ENCODE measurements at places on chromosomes 6 and 20.

GRCh38 chr20:40710603-40711002 is 21.6 kb upstream of the MAFB start:
- no peak for DNase-seq

DNA sequence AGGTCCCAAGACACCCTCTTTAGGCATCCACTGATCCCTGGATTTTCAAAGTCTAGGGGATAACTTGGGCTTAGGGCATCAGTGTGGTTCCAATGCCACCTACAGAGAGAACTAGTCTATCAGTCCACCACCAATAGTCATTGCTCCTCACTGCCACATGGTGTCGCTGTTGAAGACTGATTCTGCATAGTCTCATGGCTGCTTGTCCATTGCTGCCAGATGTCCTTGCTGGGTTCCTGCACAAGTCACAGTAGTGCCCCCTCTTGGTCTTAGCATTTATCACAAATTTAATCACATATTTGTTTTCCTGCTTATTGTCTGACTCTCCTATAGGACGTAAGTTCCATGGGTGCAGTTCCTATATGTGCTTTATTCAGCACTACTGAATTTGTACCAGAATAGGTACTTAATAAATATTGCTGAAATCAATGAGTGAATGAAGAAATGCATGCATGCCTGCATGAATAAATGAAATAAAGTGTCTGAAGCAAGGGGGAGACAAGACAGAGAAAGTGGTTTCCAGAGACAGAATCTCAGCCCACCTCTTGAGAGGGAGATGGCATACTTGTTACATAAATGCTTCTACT is 45.9 kb upstream of the RALY start:
- peak; percentile 29 for DNase-seq

DNA sequence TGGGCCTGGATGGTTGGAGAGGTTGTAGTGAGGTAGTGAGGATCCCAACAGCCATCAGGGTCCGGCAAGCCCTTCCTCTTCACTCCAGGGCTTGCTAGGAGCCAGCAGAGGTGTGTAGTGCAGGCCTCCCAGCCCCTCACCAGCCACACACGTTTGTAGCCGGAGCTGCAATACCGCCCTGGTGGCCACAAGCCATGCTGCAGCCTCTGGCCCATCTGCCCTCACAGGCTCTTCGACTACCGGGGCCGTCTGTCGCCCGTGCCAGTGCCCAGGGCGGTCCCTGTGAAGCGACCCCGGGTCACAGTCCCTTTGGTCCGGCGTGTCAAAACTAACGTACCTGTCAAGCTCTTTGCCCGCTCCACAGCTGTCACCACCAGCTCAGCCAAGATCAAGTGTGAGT is 36.4 kb downstream of the EIF2S2 start:
- DNase-seq = no peak

DNA sequence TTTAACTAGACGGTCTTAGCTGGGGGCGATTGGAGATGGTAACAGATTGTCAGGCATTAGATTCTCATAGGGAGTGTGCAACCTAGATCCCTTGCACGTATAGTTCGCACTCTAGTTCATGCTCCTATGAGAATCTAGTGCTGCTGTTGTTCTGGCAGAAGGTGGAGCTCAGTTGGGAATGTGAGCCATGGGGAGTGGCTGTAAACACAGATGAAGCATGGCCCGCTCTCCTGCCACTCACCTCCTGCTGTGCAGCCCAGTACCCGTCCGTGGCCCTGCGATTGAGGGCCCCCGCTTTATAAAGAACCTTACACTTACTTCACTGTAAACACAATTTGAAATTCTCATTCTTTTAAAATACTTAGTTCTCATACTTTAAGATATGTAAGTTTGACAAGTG is 339.4 kb downstream of the CDH26 start:
- no peak for DNase-seq

DNA sequence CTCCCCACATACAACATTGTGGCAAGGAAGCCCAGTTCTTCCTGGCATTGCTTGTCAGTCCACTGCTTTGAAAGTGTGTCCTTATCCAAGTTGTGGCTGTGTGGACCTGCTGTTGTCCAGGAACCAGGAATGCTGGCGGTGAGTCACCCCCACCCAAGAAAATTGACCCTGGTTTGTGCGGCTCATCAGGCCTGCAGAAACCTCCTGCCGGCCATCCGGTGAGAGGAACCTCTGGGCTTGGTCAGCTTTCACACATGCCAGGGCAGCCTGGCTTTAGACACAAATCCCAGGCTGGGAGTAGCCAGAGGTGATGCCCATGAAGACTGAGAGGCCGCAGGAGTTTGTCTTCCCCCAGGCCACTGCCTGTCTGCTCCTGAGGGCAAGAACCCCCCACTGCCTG is 223.6 kb downstream of the TTLL2 start:
- no peak for DNase-seq

DNA sequence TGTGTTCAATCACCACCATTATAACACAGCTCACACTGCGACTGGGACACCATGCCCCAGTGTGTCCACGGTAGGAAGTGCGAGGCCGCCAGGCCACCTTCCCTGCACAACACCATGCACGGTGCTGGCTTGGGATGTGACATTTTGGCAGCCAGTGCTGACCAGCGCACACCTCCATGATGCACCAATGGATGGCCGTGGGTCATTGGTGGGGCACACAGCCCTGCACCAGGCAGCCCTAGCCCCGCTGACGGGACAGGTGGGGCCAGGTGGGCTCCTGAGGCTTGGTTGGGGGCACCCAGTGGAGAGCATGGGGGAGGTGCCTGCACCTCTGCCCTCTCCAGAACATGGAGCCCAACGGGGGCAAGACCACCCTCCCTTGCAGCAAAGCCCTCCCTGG is 18.2 kb upstream of the FRMD1 start:
- DNase-seq = no peak

DNA sequence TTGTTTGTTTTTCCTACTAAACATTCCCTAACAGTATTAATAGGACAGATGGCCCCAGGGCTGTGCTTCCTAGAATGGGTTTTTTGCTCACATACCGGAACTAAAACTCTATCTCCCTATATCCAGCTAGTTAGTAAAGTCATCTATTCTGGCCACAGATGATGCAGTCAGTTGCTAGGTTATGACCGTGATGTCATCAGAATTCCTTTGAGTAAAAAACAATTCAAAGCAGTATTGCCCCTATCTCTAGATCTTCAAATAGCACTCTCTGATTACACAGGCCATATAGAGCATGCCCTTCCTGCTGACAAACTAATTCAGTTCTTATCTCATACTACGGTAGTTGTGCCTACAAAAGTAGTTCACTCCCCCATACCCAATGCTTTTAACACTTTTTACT is 17.9 kb upstream of the ZNF451 start:
- no peak for DNase-seq

GRCh38 chr6:37262446-37263026 is 4.6 kb upstream of the TMEM217 start:
- no peak for DNase-seq

DNA sequence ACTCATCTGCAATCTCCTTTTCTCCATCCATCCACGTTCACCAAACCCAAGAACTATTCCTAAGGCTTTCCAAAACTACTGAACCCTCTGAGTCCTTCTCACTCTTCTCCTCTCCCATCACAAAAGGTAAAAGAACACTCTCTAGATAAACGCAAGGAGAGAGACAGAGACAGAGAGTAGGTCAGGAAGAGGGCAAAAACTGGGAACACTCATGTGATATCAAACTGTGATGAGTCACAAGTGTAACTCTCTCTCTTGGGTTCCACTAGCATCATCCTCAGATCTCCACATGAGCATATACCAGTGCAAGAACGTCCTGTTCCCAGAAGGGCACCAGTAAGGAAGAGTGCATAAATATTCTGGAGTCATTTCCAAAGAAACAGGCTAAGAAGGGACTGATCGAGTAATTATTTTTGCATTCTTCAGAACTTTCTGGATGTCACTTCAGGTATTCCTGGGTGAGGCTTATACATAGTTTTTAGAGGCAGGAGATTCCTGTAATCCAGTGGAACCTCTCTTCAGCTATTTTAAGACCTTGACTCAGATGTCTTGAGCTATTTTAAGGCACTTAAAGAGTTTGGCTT is 47.3 kb upstream of the STXBP5 start:
- DNase-seq = no peak

GRCh38 chr6:166473886-166474571 is 91.3 kb upstream of the MPC1 start:
- DNase-seq = no peak

- no peak for DNase-seq
Observed at GRCh38 chr20:39524371-39524911, 562.3 kb downstream of the DHX35 start.

DNA sequence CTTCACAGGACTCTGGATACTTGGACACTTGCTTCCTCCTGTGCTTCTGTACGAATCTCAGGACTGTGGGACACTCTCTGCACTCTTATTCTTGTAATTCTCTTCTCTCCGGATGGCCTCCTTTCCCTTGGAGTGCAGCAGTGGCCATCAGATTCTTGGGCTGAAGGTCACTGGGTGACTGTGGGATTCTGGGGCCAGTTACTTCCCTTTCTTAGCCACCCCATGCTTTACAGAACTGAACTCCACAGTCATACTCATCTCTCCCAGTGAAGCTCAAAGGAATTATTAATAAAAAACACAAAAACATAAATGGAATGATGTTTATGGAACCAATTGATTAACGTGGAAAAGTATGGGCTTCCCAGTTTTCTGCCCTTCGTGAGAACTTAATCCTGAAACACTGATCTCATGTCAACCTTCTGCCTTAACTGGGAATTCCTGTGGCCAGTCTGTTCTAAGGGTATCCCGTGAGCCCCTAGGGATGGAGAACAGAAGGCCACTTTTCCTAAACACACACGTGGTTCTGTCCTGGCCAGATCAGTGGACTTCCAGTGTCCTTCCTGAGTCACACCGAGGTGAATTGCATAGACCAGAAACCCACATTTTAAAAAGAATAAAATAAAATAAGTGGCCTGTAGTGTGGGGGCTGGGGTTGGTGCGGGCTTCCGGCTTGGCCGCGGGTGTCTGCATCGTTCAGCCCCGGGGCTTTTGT is 23.6 kb upstream of the HLA-E start:
- DNase-seq = no peak

GRCh38 chr6:147560670-147561069 is 52.2 kb downstream of the SAMD5 start:
- DNase-seq = no peak

GRCh38 chr6:21781128-21781527 is 187.6 kb downstream of the SOX4 start:
- no peak for DNase-seq

DNA sequence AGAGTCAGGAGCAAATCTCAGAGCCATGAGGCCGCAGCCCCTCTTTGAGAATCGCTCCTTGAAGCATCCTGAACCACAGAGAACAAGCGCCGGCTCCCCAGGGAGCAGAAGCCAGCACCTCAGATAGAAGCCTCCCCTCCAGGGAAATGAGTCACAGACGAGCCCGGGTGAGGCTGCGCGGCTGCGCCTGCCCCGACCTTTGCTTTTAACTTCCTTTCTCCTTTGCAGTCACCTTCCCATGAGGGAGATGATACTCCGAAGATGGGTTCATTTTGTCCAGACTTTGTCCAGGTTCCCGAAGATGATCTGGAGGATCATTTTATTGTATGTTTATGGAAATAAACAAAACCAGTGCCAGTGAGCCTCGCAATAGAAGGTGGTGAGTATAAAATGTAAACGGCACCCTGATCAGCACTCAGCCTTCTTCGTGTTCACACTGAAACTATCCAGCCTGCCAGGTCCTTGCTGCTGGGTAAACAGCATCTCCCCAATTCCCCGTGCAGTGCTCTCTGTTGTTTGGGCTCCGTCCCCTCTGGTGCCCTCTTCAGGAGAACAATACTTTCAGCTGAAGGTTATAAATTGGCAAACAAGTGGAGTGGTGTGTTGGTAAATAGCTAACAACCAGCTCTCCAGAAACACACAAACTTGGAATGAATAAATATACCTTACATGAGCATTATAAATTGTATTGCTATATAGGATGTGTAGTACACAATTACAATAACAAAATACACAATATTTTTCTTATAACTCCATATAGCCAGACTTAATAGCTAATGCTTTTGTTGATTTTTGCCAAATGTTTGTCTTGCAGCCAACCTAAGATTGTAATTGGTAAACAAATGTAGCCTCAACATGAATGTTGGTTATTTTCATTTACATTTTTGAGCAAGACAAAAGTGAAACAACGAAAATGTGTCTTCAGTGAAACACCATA is 41.4 kb upstream of the TMEM181 start:
- DNase-seq = peak; percentile 29

DNA sequence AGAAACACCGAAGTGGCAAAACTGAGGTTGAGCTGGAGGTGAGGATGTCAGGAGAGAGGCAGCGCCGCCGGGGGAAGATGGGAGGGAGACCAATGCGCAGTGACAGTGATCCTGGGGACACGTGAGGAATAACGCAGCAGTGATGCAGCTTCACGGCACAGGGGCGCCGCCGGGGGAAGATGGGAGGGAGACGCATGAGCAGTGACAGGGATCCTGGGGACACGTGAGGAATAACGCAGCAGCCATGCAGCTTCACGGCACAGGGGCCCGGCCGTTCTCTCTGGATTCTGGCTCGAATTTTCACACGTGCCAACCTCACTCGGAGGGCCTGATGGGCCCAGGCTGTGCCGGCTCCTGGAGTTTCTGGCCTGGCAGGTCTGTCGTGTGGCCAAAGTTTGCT is 94.7 kb downstream of the SMOC2 start:
- no peak for DNase-seq

All from effector memory CD8-positive, alpha-beta T cell (primary cell).